ENCODE measurements at places on chromosomes 5 and 9.

DNA sequence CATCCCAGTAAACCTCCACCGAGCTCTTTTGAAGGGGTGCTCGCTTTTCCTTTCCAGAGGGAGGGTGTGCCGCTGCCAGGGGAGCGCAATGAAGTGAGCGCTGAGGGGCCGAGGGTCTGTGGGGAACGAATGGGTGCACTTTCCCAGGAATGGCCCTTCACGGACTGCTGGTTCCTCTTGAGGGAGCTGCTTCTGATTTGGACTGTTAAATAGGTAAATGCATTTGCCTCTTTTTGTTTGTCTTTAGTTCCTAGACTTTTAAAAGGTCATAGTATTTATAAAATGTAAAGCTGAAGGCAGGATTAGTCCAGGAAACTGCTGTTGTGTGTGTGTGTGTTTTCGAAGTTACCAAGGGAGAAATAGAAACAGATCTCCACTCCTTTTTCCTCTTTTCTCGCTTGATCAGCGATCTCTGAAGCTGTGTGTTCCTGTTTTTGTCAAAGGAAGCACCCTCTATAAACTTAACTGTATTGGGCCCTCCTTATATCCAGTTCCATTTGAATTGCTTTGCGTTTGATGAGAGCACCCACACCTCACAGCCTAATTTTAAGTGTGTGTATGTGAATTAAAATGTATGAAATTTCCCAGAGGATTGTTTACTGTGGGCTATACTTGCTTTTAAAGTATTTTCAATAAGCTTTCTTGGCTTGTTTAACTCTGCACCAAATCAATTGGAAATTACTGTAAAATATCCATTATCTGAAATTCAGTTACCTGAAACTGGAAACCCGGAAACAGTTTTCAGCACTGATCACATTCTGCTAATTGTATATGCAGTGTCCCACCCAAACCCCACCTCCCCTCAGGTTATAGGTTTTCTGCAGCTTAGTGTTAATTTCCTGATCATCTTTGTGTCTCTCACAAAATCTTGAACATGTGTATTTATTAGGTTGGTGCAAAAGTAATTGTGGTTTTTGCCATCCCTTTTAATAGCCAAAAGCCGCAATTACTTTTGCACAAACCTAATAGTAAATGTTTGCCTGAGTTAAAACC is 966 bp downstream of the SNX2 start:
- DNase-seq, result no peak

DNA sequence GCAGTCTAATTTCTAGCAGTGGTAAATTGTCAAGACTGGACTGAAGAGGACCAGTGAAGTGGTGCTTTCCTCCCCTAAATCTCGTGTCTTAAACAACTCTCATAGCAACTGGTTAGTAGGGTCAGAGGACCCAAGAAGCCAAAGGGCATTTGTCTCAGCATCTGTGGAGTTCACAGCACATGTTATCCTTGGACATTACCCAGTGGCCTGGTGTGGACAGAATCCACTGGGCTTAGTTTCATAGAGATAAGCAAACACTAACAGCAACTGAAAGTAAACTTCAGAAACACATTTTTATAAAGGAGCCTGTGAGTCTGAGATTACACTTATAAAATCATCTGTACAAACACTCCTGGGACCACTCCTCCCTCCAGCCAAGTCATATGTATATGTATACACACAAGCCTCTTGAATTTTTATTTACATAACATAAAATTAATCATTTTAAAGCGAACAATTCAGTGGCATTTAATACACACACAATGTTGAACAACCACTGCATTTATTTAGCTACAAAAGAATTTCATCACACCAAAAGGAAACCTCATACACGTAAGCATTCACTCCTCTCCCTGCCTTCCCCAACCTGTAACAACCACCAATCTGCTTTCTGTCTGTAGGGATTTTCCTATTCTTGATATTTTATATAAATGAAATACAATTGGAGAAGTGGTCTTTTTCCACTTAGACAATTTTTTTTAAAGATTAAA is 457.8 kb downstream of the RASEF start:
- no peak for DNase-seq

- no peak for DNase-seq
Observed at GRCh38 chr9:4301296-4301695, 1.4 kb upstream of the GLIS3 start.

GRCh38 chr9:18071651-18072060 is 402.3 kb upstream of the ADAMTSL1 start:
- no peak for DNase-seq

- no peak for DNase-seq
Observed at GRCh38 chr5:14286574-14287421, 143.7 kb downstream of the TRIO start.

- no peak for DNase-seq
Observed at GRCh38 chr5:73339711-73340110, 108.9 kb downstream of the FOXD1 start.

GRCh38 chr9:18343784-18344183 is 130.2 kb upstream of the ADAMTSL1 start:
- DNase-seq, result no peak

DNA sequence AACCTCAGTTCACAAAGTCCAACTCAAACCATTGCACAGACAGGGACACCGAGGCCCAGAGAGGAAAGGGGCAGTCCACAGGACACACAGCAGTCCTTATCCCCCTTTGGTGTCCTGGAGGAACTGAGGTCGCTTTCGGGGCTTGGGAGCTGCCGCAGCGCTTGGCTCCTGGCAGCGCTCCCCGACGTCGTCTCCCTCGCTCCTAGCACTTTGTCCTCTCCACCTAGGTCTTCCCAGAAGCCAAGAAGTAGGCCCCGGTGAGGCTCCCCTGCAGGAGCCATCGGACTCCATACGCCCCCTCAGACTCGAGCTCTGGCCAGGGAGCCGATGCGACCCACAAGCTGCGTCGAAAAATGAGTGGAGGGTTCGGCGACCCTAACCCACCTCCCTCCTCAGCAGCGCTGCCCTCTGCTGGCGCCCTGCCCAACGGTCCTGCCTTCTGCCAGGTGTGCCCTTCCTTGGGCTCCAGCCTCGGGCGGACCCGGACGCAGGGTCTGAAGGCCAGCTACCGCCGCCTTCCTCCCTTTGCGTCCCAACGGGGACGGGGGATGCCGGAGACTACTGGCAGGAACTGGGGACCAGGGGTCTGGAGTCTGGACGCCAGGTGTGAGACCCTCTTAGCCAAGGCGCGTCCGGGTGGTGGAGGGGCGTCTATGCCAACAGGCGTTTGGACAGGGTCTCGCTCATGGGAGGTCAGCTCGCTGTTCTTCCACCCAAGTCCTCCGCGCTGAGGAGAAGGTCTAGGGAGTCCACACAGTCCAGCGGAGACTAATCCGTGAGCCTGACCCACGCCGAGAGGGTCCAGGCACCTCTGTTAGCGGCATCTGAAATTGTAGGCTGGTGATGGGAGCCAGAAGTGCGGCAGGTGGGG is 2.1 kb upstream of the PRDM12 start:
- DNase-seq, result no peak

- no peak for DNase-seq
Observed at GRCh38 chr5:66828046-66828547, 231.9 kb downstream of the MAST4 start.

DNA sequence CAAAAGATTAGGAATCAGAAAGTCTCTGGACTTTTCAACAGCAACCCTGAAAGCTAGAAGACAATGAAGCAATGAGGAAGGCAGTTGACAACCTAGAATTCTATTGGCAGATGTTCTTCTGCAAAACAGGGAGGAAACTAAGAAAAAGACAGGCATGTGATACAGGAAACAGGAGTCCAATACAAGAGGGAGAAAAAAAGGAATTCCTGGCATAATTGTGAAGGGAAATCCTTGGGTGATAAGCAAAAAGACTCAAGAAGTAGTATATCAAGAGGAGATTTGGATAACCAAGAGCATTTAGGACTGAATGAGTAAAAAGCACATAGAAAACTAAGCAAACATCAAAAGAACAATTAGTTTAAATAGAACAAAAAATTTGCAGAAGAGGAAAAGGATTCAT is 58.6 kb downstream of the LPAR1 start:
- DNase-seq, result no peak

DNA sequence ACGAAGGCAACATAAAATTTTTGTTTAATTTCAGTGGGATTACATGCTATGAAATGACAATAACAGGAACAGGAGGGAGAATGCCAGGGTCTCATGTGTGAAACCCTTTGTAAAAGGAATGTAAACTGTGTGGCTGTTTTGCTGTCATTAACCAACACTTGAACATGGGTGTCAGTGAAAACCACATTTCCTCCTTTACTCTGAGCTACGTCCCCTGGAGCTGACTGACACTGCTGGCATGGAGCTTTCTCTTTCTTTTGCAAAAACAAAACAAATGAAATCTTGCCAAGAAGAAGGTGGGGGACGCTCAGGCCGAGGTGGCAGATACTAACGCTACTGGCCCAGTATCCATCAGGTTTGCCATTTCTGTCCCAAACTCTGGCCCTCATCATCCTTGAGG is 121.4 kb downstream of the DMRT2 start:
- DNase-seq, result no peak
